NCI-H1436 (cell line): ENCODE measurements at places on chromosomes 12 and 14.

DNA sequence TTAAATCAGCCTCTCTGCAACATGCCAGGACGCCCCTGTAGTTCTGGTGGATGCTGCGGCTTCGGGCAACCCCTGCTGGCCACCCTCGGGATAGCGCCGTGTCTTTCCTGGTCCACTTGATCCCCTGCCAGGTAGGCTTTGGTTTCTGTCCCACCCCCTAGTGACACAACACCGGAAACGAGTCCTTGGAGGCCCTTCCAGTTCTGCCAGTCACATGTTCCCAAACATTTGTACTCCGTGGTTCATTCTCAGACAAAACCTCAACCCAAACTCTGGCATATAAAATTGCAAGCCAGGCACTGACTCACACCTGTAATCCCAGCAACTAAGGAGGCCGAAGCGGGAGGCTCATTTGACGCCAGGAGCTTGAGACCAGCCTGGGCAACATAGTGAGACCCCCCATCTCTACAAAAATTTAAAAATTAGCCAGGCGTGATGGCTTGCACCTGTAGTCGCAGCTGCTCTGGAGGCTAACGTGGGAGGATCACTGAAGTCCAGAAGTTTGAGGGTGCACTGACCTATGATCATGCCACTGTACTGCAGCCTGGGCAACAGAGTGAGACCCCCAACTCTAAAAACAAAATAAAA lies 37.0 kb downstream of the RASAL1 start:
- DNase-seq, result peak; percentile 73

GRCh38 chr12:104638218-104638850 lies 181.6 kb downstream of the CHST11 start:
- DNase-seq, result no peak

- DNase-seq, result no peak
Measured at GRCh38 chr14:101808020-101808641, 46.6 kb downstream of the PPP2R5C start.

- no peak for DNase-seq
Measured at GRCh38 chr12:57027805-57028153, 11.4 kb upstream of the TAC3 start.

DNA sequence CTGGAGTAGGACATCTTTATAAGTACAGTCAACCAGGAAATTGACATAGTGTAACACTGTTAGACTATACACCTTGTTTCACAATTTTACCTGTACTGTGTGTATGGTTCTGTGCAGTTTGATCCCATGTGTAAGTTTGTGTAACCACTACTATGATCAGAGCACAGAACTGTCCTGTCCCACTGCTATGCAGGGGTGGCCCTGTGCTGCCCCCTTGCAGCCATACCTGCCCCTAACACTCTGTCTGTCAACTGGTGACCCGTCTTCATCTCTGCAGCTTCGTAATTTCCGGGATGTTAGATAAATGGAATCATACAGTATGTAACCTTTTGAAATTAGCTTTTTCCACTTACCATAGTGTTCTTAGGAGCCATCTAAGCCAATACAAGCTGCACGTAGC lies 58.7 kb upstream of the RD3L start:
- DNase-seq, result no peak

- DNase-seq, result no peak
Measured at GRCh38 chr14:68585690-68586089, 207.2 kb downstream of the ZFP36L1 start.

DNA sequence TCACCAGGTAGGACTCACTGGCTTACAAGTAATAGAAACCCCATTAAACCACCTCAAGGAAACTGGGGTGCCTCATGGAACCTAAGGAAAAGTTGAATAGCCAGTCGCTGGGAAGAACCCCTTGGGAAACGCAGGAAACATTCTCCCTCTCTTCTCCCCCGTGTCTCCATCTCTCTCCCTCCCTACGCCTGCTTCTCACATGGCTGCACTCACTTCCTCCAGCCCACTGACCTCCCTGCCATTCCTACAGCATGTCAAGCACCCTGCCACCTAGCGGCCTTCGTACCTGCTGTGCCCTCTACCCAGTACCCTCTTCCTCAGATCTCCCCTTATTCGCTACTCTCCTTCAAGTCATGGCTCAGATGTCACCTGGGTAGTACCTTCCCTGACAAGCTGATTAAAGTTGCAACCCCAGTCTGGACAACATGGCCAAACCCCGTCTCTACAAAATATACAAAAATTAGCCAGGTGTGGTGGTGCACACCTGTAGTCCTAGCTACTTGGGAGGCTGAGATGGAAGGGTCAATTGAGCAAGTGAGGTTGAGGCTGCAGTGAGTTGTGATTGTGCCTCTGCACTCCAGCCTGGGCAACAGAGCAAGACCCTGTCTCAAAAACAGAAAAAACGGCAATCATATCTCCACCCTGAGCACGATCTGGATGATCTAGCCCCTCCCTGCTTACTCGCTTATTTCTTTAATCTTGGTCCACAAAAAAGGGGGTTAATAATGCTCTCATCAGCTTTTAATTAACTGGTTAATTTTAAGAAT lies 6.4 kb upstream of the DTX1 start:
- no peak for DNase-seq

DNA sequence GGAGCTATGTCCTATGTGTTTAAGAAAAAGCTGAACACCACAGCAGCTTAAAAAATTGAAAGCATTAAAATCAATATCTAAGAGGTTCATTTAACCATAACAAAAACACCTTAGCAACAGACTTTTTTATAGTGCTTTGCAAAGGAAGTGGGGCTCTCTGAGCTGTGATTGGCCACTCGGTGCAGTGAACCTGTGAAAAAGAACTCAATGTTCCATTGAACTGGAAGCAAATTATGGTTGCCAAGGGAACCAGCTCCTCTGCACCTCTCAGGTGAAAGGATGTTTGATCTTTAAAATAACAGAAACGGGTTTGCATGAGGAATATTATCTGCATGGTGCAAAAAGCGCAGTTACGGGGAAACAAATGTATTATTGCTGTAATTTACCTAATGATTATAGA lies 149.4 kb downstream of the SNAPC1 start:
- peak; percentile 24 for DNase-seq

- DNase-seq, result no peak
Measured at GRCh38 chr12:113237748-113238147, 16.5 kb downstream of the TPCN1 start.

DNA sequence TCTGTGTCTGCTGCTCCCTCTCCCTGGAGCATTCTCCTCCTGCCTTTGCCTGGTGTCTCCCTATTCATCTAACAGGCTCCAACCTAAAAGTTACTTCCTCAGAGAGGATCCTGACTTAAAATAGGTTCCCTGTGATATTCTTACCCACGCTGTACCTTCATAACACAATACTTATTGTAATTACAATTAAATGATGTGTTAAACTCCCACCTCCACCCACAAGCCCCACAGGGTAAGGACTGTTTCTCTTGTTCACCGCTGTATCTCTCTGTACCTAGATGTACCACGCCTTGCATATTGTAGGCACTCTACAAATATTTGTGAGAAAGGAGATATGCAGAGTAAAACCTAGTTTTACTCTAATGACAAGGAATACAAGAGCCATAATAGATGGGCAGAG lies 5.0 kb downstream of the HEBP1 start:
- DNase-seq, result no peak

DNA sequence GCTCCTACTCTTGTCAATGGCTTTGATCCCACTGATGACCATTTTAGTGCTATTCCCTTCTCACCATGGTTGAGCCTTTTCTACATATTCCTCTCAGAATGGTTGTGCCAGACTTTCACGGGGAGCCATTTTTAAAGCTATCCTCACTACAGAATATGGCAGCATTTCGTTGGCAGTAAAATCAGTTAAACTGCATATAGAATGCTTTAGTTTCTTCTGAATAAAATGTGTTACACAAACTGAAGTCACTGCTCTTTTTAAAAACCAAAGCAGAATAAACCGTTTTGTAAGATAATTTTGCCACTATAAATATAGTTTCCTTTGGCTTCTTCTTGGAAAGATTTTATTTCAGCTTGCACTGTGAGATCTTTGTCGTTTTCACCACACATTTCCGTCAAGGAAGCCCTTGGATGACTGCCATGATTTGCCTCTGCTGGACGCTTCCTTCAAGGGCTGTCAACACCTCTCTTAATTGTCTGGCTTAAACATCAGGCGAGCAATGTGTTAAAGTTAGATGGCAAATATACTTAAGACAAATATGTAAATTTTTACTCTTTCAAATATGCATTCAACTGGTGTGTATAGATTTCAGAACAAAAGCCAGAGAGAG lies 624.2 kb downstream of the DIO2 start:
- no peak for DNase-seq

DNA sequence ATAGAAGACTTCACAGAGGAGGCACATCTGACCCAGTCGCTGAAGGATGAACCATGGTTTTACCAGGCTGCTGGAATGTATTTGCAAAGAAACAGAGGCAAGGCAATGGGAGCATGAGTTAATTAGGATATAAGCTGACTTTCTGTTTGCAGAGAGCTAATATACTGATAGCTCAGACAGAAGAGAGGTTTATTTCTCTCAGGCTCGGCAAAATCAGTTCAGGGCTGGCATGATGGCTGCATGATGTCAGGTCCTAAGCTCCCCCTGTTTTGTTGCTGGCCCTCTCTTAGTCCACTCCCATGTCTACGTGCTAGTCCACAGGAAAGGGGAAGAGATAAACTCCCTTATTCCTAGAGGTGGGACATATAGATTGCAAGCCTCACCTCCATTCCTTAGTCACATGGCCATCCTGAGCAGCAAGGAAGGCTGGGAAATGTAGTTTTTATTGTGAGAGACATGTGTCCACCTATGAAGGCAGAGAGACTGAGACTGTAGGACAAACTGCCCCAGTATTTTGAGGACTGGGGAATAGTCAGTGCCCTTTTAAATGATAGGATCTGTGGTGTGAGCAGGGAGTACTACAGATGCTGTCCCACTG lies 224.5 kb downstream of the VRK1 start:
- no peak for DNase-seq

- no peak for DNase-seq
Measured at GRCh38 chr14:86944434-86944833, 1048.5 kb downstream of the GALC start.

DNA sequence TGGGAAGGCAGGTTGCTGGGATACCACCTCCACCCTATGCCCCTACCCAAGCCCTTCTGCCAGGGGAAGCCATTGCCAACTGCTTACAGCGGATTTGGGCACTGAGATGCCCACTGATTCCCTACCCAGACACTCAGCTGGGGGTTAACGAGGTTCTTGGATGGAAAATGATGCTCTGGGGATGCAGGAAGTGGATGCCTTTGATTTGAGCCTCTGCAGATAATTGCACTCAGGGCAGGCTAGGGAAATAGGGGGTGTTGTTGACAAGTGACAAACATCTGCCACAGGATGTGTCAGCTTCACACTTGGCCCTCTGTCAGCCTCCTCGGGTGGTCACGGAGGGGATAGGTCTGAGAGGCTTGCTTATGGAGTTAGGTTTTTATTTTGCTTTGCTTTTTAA lies 57.4 kb downstream of the RPH3A start:
- no peak for DNase-seq

- DNase-seq, result no peak
Measured at GRCh38 chr12:21715386-21715785, 57.7 kb upstream of the LDHB start.

DNA sequence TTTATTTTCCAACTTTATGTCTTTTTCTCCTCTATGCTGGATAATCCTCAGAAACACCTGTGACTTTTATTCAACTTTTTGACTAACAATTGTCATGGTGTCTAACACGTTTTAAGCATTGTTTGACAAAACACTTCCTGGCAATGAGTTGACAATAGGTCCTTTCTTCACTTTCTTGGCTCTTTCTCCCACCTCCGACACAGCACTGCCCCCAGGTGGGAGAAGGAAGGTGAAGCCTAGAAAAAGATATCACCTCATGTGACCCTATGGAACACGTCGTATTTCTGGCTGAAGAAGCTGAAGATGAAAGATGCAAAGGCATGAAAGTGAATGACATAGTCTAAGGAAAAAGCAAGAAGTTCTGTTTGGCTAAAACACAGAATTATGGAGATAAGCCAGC lies 430.0 kb downstream of the ETNK1 start:
- DNase-seq, result peak; percentile 50

- no peak for DNase-seq
Measured at GRCh38 chr12:12902036-12902435, 10.7 kb downstream of the GPRC5A start.

GRCh38 chr12:62522984-62523383 lies 56.4 kb downstream of the MON2 start:
- DNase-seq, result no peak

DNA sequence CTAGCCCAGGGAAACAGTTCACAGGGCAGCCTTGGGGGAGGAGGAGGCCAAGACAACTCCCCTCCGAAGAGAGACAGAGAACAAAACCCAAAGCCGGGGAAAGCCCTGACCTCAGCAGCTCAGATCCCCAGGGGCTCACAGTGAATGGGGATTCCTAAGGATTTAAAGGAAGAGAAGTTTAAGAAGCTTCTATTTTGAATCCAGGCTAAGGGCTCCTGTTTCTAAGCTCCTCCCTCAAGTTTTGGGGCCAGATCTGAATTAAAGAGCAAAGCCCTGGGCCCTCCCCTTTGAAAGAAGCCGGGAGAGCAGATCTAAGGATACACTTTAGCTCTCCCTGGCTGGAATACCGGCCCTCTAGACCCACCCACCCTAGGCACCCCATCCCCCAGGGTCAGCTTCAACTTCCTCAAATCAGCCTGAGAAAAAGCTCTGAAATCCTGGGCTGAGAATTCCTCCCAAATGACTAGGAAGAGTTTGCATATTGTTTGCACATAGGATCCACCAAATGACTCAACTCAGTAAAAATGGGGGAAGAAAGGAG lies 3.9 kb downstream of the KDM2B start:
- no peak for DNase-seq

GRCh38 chr12:6980740-6981139 lies 10.0 kb downstream of the EMG1 start:
- no peak for DNase-seq

DNA sequence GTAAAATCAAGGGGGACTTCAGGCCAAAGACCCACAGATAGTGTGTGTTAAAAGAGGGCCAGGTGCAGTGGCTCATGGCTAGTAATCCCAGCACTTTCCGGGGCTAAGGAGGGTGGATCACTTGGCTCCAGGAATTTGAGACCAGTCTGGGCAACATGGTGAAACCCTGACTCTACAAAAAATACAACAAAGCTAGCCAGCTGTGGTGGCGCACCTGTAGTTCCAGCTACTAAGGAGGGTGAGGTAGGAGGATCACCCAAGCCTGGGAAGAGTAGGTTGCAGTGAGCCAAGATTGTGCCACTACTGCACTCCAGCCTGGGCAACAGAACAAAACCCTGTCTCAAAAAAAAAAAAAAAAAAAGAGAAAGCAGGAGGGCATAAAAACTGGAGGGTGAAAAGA lies 8.5 kb downstream of the VCPKMT start:
- DNase-seq, result no peak

GRCh38 chr12:68374307-68374982 lies 42.3 kb upstream of the MDM1 start:
- no peak for DNase-seq

DNA sequence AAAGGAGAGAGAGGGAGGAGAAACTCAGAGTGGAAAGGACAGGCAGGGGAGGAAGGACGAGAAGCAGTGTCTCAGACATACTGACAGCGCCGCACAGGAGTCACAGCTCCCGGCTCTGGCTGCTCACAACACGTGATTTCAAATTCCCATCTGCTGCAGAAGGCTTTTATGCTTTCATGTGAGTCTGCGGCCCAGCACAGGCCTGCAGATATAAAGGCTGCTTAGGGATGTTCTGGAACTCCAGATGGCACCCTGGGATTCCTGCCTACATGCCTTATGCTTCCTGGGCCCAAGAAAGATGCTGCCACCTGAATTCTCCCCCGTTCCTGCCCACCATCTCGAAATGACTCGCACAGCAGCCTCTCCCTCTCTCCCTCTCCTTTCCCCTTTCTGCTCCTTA lies 89.6 kb downstream of the NUAK1 start:
- DNase-seq, result no peak

GRCh38 chr12:97211416-97211930 lies 251.1 kb upstream of the RMST start:
- DNase-seq, result no peak
